MCF 10A (cell line): ENCODE measurements at places on chromosomes 11 and 22.

- no peak for DNase-seq
Observed at GRCh38 chr11:123206791-123207434, 11.9 kb upstream of the CLMP start.

DNA sequence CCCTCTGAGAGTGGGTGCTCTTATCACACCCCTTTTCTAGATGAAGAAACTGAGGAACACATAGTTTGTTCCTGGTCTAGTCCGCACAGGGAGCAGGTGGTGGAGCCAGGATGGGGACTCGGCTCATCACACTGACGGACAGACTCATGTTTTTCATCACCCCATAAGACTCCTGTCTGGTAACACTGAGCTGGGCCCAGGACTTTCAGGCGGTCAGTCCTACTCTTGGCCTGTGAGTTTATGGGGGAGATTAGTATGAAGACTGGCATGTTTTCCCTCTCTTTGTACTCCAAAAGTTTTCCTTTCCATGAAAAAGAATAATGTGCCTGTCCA lies 160.8 kb downstream of the LDLRAD3 start:
- no peak for DNase-seq

GRCh38 chr11:18312012-18312411 lies 9.9 kb downstream of the HPS5 start:
- DNase-seq, result peak; percentile 37

GRCh38 chr11:24653901-24654300 lies 157.0 kb downstream of the LUZP2 start:
- DNase-seq, result no peak

DNA sequence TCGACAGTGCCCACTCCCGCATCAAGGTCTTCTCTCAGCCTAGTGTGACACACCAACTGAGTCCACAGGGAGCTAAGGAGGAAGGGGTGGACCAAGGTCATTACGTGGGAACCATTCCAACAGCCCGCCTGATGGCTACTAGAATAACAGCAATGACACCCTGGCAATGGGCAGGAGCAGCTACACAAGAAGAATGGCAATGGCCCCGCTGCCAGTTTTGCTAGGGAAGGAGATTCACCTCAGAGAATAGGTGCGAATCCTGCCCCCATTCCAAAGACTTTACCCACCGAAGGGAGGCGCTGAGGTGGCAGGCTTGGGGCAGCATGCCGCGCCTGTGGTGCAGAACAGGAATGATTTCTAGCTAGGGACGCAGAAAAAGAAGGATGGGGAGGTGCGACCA lies 9.1 kb downstream of the WT1 start:
- no peak for DNase-seq

DNA sequence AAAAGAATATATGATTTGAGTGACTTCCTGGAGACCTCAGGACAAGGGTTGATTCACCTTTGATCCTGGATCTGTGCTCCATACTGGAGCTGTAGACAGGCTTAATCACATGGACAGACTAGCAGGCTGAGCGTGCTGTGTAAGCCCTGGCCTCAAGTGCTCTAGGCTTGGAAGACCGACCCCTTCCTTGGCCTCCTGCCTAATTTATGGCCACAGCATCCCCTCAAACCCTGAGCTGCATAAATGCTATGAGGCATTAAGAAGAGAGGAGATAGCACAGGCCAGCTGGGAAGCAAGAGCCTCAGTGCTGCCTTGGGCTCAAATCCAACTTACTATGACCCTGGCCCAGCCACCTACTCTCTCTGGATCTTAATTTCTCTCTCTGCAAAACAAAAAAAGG lies 385.1 kb downstream of the BUD13 start:
- DNase-seq, result no peak

DNA sequence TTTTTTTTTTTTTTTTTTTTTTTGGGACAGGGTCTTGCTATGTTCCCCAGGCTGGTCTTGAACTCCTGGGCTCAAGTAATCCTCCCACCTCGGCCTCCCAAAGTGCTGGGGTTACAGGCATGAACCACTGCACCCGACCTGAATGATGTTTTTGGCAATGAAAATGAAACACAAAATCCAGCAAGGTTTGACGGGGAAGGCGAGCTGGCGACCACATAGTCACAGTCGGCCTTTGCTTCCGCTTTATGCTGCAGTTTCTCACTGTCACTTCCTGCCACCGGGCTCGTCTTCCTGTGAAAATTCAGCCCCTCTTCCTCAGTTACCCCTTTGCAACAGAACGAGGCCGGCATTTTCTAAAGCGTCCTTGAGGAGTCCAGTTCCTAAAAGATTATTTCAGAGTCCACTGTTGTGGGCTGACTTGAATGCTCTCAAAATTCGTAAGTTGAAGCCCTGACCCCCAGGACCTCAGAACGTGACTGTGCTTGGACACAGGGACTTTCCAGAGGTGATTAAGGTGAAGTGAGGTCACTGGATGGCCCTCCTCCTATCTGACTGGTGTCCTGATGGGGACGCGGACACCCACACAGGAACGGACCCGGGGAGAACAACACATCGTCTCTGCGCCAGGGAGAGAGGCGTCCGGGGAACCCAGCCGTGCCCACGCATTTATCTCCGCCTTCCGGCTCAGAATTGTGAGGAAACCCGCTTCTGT lies 2.9 kb upstream of the BID start:
- no peak for DNase-seq

DNA sequence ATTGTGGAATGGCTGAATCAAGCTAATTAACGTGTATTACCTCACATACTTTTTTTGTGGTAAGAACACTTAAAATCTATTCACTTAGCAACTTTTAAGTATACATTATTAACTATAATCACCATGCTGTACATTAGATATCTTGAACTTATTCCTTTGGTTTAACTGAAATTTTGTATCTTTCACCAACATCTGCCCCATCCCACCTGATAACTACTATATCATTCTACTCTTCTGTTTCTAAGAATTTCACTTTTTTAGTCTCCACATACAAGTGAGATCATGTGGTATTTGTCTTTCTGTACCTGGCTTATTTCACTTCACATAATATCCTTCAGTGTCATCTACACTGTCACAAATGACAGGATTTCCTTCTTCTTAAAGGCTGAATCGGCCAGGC lies 17.1 kb upstream of the VWA5A start:
- DNase-seq, result no peak

DNA sequence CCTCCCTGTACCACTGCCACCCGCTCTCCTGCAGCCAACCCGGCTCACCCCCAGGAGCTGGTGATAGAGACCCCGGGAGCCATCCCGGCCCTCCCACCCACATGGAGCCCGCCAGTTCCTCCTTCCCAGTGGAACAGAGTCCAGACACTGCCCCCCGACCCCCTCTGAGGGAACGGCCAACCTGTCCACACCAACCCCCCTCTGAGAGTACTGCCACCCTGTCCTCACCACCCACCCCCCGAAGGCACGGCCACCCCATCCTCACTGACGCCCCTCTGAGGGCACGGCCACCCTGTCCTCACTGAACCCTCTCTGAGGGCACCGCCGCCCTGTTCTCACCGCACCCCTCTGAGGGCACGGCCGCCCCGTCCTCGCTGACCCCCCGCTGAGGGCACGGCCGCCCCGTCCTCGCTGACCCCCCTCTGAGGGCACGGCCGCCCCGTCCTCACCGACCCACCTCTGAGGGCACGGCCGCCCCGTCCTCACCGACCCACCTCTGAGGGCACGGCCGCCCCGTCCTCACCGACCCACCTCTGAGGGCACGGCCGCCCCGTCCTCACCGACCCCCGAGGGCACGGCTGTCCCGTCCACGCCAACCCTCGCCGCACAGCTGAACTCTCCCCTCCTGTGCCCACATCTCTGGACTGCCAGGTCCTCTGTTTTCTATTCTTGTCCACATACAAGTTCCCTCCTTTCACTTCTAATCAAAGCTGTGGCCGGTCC lies 18.0 kb downstream of the TOLLIP start:
- DNase-seq, result no peak

DNA sequence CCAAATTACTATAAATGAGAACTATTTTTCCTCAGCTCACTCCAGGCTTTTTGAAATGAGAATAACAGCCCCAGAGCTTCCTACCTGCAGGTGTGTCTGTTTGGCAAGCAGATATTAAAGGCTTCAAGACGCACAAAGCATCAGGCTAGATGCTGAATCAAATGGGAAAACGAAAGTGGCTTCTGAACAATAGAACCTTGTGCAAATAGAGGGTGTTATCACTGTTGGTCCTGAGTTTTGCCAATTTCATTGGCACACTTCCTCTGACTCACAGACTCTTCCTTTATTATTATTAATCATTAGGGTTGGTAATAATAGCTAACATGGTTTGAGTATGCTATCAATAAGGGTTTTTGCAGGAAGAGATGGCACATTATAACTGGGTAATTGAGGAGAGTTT lies 13.4 kb downstream of the SYT13 start:
- DNase-seq, result peak; percentile 14

DNA sequence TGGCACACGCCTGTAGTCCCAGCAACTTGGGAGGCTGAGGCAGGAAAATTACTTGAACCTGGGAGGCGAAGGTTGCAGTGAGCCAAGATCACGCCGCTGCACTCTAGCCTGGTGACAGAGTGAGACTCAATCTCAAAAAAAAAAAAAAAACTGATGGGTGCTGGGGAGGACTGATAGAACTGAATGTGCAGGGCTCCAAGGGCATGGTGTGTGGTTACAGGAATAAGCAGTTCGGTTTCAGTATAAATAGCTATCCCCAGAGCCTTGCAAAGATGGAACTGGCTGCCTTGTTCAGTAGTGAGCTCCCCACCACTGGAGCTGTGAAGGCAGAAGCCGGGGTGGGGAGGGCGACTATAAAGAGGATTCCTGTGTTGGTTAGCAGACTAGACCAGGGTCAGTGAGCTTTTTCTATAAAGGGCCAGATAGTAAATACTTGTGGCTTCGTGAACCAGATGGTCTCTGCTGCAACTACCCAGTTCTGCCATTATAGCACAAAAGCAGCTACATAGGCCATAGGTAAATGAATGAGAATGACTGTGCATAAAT lies 5.9 kb downstream of the TOM1 start:
- no peak for DNase-seq

- no peak for DNase-seq
Observed at GRCh38 chr11:12968826-12969225, 40.3 kb upstream of the RASSF10 start.
